ENCODE measurements at places on chromosomes 12 and 14.

- no peak for DNase-seq
These were observed 106.1 kb upstream of the ANO4 start for GRCh38 chr12:100688451-100688864.

DNA sequence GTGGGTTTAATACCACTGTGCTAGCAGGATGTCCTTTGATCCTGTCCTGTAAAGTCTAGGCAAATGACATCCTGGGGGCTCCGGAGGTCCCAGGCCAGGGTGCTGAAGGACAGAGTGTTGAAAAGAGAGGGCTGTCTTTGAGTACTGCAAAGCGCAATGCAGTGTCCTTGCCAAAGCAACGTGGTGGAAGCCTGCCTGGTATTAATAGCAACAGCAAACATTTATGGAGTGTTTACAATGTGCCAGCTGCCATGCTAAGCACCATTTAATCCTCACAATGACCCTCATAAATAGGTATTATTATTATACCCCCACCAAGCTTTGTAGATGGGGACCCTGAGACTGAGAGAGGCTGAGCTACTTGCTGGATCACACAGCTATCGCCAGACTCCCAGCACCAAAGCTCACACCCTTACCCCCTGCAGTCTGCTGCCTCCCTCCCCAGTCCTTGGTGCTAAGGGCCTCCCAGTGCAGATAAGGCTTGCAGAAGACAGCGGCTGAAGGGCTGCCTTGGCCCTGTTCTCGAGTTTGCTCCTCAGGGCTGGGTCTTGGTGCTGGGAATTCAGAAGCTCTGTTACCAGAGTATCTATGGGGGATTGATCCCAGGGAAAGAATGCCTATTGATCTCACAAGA lies 427.7 kb downstream of the FUT8 start:
- DNase-seq = no peak

DNA sequence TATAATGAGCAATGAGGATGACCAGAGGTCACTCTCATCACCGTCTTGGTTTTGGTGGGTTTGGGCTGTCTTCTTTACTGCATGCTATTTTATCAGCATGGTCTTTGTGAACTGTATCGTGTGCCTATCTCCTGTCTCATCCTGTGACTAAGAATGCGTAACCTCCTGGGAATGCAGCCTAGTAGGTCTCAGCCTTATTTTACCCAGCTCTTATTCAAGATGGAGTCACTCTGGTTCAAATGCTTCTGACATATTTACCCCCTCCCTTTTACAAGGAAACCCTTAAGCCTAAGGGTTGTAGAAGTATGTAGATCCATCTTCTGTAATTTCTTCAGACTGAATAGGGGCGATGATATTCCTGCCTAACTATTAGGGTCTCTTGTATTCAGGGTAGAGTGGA lies 8.4 kb downstream of the IFI27L1 start:
- no peak for DNase-seq

DNA sequence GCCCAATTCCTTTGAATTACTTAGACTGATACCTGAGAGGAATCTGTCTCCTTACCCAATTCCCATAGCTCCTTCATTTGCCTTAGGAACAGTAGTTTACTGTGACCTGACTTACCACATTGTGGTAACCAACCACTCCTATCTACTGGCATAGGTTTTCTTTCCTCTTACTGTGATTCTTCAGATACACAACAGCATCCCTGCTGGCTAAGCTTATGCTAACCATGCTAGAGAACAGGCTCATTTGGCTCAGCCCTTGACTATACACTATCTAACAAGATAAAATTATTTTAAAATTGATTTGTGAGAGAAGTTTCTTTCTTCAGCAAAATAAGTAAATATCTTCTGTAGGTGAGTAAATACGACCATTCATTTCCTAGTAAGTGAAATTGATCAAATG lies 320.4 kb upstream of the DDHD1 start:
- no peak for DNase-seq

GRCh38 chr14:104594310-104595046 lies 10.1 kb downstream of the TMEM179 start:
- no peak for DNase-seq

GRCh38 chr12:28242129-28242495 lies 51.9 kb downstream of the CCDC91 start:
- no peak for DNase-seq

GRCh38 chr14:36057452-36058116 lies 118.9 kb downstream of the PTCSC3 start:
- DNase-seq = no peak

DNA sequence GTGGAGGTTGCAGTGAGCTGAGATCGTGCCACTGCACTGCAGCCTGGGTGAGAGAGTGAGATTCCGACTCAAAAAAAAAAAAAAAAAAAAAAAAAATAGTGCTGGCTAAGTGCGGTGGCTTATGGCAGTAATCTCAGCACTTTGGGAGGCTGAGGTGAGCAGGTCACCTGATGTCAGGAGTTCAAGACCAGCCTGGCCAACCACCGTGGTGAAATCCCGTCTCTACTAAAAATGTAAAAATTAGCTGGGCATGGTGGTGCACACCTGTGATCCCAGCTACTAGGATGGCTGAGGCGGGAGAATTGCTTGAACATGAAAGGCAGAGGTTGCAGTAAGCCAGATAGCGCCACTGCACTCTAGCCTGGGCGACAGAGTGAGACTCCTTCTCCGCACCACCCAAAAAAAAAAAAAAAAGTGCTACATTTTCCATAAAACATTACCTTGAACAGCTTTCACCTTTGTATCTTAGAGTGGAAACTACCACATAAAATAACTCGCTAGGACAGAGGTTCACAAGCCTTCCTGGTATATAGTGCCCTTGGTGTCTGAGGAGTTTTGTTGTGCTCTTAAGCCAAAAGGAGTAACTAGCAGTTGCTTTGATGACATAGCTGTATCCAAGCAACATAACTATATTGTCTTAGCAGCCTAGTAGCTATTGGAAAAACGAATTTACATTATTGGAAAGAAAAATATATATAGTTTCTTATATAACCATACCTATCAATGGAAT lies 11.1 kb downstream of the PTGES3 start:
- no peak for DNase-seq

GRCh38 chr12:57094208-57095160 lies 5.6 kb downstream of the NAB2 start:
- no peak for DNase-seq

GRCh38 chr14:101877766-101878165 lies 86.6 kb upstream of the DYNC1H1 start:
- no peak for DNase-seq

DNA sequence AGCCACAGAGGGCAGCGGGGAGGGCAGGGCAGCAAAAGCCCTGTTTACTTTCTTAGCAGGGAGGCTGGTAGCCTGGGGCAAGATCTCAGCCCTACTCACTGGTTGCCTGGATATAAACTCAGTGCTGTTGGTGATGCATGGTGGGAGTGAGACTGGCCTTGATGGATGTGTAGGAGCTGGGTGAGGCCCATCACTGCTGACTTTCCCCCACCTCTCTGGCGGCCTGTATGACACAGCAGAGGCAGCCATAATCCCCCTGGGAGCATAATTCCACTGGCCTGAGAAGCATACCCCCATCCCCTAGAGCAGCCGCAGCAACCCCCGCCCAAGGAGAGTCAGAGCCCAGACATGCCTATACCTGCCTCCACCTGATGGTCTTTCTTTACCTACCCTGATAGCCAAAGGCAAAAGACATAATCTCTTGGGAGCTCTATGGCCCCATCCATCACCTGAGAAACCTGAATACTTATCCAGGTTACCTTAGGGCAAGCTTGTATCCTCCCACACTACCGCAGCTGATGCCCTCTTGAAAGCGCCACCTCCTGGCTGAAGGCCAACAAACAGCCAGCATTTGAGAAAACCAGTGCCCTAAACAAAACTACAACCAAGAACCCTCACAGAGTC lies 59.3 kb downstream of the DNAI7 start:
- no peak for DNase-seq

- DNase-seq = no peak
These were observed 471.2 kb downstream of the ATP23 start for GRCh38 chr12:58412461-58413060.

DNA sequence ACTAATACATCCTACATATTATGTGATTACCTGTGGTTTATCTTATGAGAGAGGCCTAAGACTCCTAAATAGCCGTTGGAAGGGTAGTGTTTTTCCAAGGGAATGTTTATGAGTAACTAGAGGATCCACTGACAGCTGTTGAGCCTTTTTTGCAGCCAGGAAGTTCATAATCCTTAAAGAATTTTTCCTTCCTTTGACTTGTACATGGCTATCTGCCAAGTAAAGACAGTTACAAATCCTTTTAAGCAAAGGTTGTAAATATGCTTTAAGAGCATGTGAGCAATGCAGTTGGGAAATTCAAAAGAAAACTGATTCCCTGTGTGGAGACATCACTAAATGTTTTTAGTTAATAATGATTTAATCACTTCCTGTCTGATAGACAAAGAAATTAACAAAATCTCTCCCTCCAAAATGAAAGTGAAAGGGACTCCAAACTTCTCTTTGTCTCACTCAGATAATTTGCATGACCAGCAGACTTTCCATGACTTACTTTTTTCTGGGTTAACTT lies 333.8 kb downstream of the PDZRN4 start:
- DNase-seq = no peak

- DNase-seq = no peak
These were observed 199.8 kb downstream of the TMX1 start for GRCh38 chr14:51439896-51440295.

- no peak for DNase-seq
These were observed 156.5 kb upstream of the PLEKHG7 start for GRCh38 chr12:92546259-92546634.

DNA sequence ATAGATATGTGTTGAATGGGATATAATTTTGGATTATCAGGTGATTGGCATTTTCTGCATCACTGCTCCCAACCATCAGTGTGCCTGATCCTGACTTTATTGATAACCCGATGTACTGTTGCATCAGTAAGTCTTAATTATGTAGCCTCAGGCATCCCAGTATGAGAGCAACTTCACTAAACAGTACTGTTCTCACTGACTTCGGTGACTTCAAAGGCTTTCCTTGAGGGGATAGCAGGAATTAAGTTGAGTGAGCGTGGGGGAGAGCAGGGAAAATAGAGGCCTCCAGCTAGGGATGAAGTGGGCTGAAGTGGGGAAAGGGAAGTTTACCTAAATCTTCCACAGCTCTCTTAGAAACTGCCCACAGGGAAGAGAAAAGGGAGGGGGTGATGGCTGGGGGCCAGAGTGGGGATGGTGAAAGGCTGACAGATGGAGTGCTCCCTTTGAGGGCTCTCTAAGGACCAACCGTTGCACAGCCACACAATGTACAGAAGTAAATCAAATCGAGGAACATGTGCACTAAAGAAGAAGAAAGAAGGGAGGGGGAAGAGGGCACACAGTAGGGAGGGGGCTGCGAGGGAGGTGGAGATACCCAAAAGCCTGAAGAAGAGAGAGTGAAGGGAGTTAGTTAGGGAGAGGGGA lies 10.7 kb upstream of the NEUROD4 start:
- DNase-seq = no peak

DNA sequence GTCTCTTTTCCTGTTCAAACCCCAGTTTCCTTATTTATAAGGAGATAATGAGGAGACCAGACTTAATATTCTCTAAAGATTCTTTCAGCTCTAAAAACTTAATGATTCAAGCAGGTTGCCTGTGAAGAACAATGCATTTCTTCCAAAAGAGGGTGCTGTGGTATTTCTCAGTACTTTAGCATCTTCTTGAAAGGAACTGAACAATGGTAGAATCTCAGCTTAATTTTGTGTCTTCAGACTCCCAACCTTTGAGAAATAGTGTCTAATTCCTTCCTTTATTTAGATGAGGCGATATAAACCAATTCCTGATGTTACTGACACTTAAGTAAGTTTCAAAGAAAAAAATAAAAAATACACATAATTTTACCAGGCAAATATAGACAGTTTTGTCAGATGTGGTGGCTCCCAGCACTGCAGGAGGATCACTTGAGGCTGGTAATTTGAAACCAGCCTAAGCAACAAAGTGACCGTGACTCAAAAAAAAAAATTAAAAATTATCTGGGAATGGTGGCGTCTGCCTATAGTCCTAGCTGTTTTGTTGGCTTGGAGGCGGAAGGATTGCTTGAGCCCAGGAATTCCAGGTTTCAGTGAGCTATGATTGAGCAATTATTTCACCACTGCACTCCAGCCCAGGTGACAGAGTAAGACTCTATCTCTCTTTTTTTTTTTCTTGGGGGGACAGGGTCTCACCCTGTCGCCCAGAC lies 76.9 kb upstream of the PSMA6 start:
- DNase-seq = no peak

DNA sequence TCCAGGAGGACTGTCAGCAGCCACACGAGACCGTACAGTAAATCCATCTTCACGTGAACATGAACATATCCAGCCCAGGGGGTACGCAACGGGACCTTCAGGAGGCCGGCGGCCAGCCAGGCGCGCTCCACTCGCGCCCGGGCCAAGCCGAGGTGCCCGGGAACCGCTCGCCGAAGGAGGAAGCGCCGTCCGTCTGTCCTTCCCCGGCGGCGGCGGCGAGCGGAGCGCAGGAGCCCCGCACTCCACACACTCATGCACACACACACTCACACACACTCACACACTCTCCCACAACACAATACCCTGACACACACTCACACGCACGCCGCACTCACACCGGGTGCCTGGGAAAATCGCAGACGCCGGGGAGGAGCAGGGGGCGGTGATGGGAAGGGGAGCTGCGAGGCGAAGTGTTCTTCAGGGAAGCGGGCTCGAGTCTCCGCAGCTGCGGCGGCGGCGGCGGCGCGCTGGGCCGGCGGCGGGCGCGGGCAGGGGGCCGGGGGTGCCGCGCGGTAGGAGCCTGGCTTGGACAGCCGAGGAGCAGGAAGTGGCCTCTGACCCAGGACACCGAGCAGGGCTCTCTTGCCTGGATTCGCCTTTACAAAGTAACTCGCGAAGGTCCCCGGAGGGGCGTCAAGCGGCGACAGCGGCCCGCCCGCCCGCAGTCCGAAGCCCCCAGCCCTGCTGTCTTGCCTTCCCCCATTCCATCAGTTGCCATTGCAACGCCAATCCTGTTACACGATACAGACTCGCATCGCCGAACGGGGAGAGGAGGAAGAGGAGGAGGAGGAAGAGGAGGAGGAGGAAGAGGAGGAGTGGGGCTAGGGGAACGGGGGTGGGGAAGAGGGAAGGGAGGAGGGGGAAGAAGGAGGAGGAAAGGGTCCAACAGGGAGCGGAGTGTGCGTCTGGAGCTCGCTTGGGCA lies 601 bp downstream of the MDGA2 start:
- DNase-seq = no peak

GRCh38 chr14:59067127-59067894 lies 121.2 kb upstream of the DAAM1 start:
- DNase-seq = no peak

GRCh38 chr12:92078167-92079053 lies 67.2 kb downstream of the BTG1 start:
- no peak for DNase-seq

Data from stimulated activated CD4-positive, alpha-beta T cell treated with anti-CD3 and anti-CD28 coated beads, Interleukin-15, amount 100 ng/mL, for 48 hours (primary cell).